Fibroblast of skin of scalp (primary cell): ENCODE measurements at places on chromosomes 7 and 10.

DNA sequence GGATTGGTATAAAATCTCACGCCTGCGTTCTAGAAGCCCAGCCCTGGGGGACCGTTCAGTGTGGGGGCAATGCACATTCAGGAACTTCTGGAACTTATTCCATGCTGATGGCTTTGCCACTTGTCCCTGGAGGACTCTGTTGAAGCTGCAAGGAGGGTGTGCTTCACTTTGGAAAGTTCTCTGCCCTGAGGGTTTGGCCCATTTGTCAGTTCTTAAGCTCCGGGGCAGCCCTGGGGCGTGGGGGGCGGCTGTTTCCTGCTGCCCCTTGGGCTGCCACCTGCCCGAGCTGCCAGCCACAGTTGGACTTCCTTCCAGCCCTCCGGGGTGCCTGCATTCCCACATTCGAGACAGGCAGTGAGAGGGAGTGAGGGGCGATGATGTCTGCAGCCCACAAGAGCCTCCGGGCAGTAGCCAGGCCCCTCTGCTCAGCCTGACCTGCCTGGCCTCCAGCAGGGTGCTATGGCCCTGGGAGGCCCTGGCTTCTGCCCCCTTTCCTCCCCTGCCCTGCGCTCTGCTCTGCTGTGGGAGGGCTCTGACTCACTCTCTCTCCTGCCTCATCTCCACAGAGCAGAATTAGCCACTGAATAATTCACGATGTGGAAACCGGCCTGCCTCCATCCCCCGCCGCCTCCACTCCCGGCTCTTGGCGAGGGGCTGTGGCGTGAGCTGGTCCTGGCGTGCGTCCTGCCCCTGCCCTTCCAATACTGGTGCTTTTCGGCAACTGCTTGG is 1.9 kb downstream of the TTYH3 start:
- DNase-seq: peak; percentile 88

DNA sequence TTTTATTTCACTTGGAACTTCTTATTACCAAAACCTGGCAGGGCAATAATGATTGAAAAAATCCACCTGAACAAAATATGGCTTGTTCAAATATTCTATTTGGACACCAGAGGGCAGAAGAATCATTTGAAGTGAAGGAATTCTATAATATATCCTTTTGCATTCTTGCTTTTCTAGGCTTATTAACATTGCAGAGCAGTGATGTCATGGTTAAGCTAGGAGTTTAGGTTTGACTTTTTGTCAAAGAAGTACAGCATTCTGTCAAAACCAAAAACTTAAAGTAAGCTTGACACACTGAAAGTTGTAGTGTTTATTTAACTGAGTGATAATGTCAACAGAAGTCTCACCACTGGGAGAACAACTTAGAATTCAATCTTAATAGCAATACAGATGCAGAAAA is 156.0 kb downstream of the SEMA3D start:
- DNase-seq: peak; percentile 79

DNA sequence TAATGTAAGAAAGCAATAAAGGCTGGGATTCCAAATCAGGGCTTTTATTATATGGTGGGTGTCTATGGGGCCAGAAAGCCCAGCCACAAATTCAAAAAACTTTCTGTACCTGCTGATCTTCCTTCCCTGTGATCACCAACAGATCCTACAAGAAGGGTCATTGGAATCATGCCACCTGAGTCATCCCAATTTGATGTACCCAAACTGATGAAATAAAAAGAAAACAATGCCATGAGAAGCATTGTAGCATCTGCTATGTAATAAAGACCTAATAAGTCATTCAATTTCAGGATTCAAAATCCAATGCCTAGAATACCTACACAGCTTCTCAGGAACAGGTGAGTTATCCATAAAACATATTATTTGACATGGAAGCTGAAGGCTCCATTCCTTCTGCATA is 228.8 kb downstream of the DKK1 start:
- DNase-seq: peak; percentile 28

- peak; percentile 70 for DNase-seq
Observed at GRCh38 chr10:117684672-117685211, 142.2 kb downstream of the EMX2 start.
